ENCODE measurements at places on chromosomes 2 and 18.

GRCh38 chr2:173884025-173884802, 81.0 kb downstream of the SP3 start:
- DNase-seq, result no peak

DNA sequence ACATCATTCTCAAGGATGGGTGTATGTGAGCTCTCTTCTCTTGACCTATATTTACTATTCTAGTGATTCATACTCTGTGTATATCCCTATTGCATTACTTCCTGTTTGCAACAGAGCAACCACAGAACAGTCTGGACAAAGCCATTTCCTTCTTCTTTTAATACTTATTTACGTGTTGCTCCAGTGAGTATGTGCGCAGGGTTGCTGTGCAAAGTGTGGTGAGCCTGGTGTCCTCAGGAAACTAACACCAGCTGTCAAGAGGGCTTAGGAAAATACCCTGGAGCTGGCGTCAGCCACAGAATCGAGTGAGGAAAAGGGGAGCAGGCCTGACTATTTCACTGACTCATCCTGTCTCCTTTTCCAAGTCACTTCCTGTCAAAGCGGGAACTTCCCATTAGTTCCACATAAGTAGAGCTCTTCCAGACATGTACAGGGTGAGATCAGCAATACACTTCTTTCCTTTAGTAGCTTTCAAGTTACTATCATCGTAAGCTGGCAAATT, 214.1 kb upstream of the COPS8 start:
- DNase-seq, result peak; percentile 52

DNA sequence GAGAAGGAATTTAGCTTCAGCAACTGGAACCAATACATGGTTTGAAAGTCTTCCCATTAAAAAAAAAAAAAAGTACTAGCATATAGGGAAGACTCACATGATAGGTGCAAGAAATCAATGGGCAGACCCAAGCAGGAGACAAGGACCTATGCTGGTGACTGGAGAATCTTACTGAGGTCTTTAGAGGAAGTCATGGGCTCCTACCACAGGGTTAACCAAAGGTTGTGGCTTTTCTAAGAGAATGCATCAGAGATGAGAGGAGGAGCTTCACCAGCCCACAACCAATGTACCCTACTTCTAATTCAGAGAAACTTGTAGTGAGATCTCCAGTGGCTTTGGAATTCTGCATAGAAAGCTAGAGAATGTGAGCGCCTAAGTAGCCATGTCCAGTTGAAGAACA, 207.4 kb downstream of the NCKAP5 start:
- no peak for DNase-seq

- DNase-seq, result no peak
Measured at GRCh38 chr2:230939691-230940470, 14.8 kb upstream of the GPR55 start.

GRCh38 chr18:46239549-46239948, 135.4 kb downstream of the HAUS1 start:
- DNase-seq, result no peak

DNA sequence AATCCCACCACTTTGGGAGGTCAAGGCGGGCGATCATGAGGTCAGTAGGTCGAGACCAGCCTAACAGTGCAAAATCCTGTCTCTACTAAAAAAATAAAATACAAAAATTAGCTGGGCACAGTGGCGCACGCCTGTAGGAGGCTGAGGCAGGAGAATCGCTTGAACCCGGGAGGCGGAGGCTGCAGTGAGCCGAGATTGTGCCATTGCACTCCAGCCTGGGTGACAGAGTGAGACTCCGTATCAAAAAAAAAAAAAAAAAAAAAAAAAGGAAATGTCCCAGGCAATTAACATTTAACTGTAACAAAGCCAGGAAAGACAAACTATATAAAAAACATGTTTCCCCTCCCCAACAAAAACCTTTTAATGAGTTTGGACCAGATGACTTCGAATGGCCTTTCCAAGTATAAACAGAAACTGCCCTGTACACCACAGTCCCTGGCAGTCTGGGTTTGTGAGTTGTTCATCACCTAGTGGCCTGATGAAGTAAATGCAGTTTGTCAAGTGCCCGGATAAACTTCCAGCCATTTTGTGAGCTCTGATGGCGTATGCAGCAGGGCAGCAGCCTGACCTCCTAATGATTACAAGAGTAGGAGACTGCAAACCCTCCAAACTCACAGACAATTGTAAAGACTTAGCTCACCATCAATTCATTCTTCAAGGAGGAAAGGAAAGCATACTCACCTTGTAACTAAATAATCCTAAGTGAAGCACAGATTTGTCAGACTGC, 16.6 kb upstream of the PCBP1 start:
- peak; percentile 85 for DNase-seq

Measured in NCI-H510A treated with DMSO at 0.1 percent for 48 hours (cell line).